Caki2 (cell line): ENCODE measurements at places on chromosomes 7 and 10. TPM values are rescaled to one million over a fixed set of nuclear protein-coding genes. Genes with fewer than 3 reads are reported as not detected.

DNA sequence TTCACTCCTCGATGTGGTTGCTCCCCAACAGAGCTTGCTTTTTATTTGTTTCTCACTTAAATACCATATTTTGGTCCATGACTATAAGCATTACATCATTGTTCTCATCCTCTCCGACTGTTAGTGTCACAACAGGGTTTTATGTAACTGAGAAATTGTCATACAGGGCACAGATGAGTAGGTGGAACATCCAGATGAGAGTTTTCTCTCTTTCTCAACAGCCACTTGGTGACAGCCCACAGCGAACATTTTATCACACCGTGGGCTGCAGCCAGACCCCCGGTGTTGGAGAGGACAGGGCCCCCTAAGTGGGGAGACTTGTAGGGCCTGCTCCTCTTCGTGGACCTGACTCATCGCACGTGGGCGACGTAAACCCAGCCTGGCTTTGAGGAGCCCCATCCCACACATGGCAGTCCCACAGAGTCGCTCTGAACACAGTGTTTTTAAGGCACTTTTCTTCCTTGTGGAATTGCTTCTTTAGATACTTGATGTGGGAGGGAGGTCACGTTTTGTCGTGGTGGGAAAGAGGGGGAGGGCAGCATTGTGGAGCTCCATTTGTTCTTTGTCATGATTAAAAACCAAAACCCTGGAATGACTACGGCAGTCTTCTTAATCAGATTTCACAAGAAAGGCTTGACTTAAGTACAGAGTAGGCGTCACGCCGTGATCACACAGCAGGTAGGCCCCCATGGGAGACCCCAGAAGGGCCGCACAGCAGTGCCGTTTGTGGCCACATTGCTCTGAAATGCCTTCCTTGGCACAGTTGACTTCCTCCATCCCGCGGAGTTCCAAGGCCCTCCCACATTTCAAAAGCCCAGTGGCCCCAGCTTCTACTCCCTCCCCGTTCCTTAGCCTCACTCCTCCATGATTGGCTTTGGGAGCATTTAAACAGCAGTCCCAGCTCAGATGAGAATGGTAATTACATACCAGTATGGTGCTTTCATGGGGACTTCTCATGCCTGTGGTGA, 220.6 kb downstream of the CCDC3 start:
- DNase-seq, result no peak

Gene TLL2
- 1.3 and 3.8 TPM in 2 replicates for total RNA-seq

- no peak for DNase-seq
Measured at GRCh38 chr10:28307267-28307666, 4.4 kb upstream of the MPP7 start.

DNA sequence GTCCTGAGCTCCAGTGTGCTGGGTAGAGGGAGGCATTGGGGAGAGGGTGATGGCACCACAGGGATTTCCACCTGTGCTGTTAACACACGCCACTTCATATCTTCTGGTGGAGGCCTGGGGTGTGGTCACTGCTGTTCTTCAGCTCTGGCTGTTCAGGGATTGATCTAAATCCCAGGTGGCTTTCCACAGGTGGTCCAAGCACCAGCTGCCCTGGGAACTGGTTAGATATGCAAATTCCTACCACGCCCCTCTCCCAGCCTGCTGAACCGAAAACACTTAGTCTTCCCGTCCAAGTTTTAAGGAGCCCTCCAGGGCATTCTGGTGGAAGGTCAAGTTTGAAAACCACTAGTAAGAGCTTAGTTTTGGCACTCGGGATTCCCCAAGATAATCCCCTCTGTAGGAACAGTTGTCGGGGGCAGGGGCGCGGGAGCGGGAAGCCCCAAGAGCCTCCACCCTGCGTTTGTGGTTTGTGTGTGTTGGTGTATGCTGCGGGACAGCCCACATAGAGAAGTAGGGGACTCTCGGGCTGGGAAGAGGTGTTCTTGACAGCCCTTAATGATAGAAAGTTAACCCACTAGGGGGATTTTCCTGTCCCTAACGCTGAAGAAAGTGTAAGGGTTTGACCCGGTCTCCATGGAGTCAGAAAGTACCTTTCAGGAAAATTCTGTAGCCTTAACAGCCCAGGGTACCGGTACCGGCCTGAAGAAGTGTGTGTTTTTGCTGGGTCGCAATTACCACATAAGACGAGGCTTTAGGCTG, 5.1 kb downstream of the DEPP1 start:
- peak; percentile 19 for DNase-seq
